MM.1S (cell line): ENCODE measurements at places on chromosomes 2 and 18.

GRCh38 chr18:75143851-75144250 is 65.1 kb downstream of the PTGR3 start:
- no peak for DNase-seq

DNA sequence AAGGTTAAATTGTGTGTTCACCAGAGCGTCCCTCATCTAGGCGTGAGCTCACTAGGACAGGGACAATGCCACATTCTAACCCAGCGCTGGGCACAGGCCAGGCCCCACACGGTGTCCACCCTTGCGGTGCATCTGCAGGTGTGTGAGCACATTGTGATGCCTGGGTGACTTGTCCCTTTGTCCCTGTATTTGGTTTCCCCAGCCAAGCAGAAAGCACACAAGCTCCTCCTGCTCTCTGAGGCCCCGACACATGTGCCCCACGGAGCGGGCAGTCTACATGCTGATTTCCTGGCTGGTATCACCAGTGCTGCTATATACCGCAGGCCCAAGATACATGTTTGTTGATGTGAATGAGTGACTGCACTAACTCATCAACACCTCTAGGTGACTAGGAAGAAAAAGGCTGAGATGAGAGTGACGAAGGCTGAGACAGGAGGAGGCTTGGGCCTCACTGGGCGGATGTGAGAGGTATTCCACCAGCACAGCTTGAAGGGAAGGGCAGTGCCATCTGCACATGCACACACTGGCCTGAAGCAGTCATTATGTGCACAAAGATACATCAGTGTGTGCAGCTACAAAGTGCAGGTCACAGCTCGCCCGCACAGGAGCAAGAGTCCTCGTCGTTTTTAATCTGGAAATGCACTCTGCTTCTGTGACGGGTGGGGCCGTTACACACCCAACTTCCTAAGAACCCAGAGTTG is 205.9 kb downstream of the EIPR1 start:
- DNase-seq: no peak

- no peak for DNase-seq
Measured at GRCh38 chr18:8260827-8261226, 348.4 kb upstream of the RAB12 start.

DNA sequence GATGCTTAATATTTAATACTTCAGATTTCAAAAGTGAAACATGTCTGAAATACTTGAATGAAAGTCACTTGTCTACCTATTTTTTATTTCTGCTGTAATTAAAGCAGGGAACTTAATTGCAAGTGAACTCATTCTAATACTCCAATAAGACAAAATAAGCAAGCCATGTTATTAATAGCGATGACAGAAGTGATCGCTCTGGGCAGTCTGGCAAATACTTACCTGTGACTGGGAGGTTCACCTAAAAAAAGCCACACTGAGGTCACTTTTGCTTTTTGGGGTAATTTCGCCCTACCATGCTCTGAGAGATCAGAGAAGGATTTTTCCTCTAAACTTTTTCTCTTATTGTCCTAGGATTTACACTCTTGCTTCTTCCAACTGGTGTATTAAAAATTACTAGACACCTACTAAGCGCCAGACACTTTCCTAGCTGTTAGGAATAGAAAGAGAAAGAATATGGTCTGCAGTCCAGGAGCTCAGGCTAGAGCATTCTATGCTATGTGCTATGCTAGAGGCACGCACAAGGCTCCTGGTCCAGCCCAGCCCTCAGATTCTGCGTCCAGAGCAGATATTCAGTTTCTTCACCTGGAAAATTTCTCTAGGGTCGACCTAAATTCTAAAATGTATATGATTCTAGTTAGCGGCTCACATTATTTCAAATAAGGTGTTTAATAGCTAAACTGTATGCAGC is 26.5 kb upstream of the PPP1CB start:
- DNase-seq: no peak

DNA sequence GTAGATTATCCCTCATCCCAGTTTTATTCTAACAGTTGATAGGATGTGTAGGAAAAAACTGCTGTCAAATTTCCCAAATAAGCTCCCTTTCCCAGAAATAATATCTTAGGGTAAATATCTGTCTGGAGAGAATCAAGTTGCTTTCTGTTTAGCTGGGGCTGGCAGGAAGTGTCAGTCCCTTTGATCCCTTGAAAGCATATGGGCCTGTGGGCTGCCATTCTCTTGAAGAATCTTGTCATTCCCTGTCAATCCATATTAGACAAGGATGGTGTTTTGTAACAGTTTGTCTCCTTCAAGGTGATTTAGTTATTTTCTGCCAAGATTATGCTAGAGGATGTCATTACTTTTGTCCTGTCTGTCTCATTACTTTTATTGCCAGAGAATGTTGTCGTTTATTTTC is 37.1 kb upstream of the UBE2E3 start:
- DNase-seq: no peak

DNA sequence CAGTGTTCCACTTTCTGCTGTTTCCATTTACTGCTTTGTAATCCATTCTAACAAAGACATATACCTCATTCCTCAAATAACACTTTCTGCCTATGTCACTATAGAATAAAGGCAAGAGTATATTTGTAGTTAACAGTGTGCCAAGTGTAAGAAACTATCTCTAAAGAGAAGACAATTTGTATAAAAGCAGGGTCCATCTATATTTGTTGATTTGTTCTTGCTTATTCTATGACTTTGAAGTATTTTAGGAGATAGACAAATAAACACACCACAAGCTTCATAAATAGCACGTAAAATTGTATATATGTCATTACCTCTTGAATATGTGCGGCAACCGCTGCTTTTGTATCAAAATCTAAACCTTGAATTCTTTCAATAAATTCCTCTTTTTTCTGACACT is 56.0 kb downstream of the CCDC88A start:
- no peak for DNase-seq

DNA sequence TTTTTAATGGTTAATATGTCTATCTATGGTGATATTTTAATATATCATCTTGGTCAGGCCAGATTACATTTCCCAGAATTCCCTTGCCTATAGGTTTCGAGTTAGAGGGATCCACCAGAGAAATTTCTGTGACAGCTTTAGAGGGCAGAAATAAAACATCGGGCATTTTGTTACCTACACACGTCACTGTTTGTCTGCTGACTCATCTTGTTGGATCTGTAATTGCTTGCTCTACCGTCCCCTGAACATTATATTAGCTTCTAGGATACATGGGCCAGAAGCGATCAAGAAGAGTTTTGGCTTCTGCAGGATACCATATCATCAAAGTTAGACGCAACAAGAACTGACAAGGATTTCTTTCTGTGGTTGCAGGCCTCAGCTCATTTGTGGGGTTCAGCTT is 795.8 kb upstream of the GCFC2 start:
- no peak for DNase-seq

- no peak for DNase-seq
Measured at GRCh38 chr18:48761582-48761981, 189.2 kb downstream of the SMAD7 start.

- DNase-seq: peak; percentile 22
Measured at GRCh38 chr2:158214431-158214830, 112.8 kb downstream of the UPP2 start.

GRCh38 chr18:57437766-57438671 is 2.8 kb downstream of the ONECUT2 start:
- no peak for DNase-seq

DNA sequence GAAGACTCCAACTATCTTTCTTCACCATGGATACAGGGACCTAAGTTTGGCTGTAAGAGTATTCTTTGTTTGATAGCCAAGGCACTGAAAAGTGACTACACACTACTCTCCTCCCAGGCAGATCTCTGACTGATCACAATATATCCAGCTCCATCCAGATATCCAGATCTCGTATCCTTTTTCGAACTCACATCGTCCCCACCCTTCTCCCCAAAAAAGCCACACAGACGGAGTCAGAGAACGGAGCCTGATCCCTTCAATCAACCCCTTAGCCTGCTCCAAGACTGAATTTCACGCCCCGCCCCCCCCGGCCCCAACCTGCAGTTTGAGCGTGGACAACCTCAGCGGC is 533 bp downstream of the DHX57 start:
- no peak for DNase-seq

GRCh38 chr2:22634167-22634566 is 750.8 kb upstream of the KLHL29 start:
- DNase-seq: no peak

DNA sequence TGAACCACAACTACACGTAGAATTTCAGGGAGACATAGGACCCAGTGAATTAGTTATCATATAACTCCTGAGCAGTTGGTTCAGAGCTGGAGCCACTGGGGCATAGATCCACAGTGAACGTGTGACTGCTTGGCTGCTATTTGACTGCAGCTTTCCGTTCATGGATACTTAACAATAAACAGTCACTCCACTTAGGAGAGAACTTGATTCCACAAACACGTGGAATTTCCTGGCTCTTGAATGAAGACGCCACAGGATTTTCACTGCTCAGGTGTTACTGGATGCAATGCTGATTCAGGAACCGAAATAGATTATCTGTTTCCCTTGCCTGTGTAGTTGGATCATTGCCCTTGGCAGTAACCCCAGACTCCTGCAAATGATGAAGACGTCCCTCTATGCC is 679.1 kb upstream of the ZEB2 start:
- DNase-seq: no peak

GRCh38 chr2:20621366-20622295 is 29.3 kb downstream of the HS1BP3 start:
- DNase-seq: no peak

DNA sequence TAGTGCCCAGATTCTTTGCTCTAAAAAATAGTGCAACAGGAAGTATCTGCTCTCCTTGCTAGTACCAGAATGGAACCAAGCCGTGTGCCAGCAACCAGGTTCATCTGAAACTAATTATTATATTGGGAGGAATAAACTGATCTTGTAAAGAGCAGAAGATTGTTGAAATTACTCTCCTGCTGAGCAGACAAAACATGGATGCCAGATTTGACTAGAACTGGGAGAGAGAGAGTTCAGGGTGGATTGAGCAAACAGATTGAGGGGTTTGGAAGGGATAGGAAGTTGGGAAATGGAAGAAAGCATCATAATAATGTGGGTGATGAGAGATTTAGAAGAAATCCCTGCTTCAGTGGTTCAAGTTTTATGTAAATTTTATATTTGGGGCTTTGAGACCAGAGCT is 160.1 kb upstream of the RASGRP3 start:
- DNase-seq: no peak

GRCh38 chr2:136069773-136070172 is 48.2 kb downstream of the CXCR4 start:
- DNase-seq: no peak

DNA sequence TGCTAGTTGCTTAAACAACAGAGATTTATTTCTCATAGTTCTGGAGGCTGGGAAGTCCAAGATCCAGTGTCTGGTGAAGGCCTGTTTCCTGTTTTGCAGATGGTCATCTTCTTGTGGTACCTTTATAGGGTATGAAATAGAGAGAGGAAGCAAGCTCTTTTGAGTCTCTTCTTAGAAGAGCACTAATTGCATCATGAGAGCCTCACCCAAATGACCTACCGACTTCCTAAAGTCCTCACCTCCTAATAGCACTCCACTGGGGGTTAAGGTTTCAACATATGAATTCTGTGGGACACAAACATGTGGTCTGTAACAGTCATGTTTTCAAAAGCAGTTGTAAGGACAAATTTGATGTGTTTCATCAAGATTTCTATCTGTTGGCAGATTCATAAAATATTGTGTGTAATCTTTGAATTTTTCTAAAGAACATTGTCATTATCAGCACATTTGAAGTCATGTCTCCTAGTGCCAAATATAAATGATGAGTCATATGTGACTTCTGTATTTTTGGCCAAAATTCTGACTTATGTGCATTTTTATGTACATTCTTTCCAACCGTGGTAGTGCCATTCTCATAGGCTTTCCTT is 45.3 kb downstream of the CD28 start:
- no peak for DNase-seq

DNA sequence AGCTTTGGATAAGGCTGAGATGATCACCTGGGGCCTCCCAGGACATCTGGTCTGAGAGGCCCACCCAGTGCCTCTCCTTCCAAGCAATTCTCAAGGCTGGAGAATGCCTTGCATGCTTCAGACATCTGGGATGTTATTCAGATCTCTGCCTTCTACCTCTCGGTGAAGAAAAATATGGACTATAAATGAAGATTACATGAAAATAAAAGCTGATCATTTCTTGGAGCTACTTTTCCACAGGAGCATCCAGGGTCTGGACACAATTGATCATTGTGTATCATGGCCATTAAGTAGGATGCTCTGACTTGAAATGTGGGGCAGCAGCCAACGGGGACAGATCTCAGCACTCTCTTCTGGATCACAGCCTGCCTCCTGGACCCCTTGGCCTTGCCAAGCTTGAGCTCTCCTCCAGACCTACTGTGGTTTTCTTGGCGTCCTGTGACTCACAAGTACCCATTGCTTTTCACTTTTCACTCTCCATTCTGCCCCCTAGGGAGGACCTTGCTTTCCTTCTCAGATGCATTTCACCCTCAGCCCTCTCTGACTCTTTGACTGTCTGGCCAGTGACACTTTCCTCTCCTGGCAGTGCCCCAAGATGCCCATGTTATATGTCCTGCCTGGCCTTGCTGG is 203.1 kb downstream of the INSIG2 start:
- no peak for DNase-seq

DNA sequence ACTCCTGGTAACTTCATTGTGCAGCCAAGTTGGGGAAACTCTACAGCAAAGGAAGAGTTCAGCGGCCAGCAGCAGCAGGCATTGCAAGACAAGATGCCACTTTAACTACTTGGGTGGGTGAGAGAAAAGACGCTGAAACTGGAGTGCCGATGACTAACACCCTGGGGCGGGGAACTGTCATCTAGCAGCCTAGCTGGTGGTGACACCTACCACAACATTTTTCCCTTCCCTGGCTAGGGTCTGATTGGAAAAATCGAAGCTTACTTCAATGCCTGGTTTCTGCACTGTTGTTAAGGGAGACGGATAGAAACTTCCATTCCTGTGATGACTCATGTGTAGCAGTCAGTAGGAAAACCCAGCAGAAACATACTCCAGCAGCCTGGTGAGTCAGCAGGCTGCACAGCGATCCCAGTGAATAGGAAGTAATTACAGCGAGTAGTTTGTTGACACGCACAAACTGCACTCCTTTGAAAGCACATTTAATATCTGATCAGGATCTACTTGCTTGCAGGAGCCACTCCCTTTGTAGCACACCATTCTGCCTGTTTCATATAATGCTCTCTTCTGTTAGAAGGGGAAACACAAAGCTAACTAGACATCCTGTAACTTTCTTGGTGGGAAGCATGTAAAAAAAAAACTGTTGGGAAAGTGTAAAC is 62.1 kb upstream of the MAPRE2 start:
- peak; percentile 48 for DNase-seq

GRCh38 chr18:45464619-45465018 is 150.7 kb upstream of the SLC14A2 start:
- DNase-seq: no peak

- DNase-seq: no peak
Measured at GRCh38 chr2:69774984-69775982, 33.3 kb downstream of the ANXA4 start.
